ENCODE measurements at places on chromosomes 12 and 14. TPM values are rescaled to one million over a fixed set of nuclear protein-coding genes. Genes with fewer than 3 reads are reported as not detected.
A peak's percentile ranks its signal among the peaks of the same experiment; 100 is the strongest.

- no peak for DNase-seq
Measured at GRCh38 chr12:4133029-4133428, 140.5 kb upstream of the CCND2 start.

DNA sequence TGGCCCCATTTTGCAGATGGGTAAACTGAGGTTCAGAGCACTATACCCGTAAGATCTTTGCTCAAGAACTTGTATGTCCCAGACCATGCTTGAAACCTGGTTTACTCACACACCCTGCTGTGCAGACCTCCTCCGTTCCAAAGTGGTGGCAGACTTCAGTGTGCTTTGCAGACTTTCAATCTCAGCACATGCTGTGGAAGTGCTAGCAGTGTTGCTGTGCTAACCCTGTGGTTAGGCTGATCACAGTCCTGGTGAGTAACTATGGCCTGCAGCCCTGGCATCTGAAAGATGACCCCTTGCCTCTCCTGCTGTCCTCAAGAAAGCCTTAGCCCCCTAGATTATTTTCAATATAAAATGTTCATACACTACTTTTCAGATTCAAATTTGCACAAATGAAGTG is 450.6 kb downstream of the DPF3 start:
- no peak for DNase-seq

GRCh38 chr14:65190312-65190711 is 88.0 kb upstream of the MAX start:
- DNase-seq: no peak

DNA sequence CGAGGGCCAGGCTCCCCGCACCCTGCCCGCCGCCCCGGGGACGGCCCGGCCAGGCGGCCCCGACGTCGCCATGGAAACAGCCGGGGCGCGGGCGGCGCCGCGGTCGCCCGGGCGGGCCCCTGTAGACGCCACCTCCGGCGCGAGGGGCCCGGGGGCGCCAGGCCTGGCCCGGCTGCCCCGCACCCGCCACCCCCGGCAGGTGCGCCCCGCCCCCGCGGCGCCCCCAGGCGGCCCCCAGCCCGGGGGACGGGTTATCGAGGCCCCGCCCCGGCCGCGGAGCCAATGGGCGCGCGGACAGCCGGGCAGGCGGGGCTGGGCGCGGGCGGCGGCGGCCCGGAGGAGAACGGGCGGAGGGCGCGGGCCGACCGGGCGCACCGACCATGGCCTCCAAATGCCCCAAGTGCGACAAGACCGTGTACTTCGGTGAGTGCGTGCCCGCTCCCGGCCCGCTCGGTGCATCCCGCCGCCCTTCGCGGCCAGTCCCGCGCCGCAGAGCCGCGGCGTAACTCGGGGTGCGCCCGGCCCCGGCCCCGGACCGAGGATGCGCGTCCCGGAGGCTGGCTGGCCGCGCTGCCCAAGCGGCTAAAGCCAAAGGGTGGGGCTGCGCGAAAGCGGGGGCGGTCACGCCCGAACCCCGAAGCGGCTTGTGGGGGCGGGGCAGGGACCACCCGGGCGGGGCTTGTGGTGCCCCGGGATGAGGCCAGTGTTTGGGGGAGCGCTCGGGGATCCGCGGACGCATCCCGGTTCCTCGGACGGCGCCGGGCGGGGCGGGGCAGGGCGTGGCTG is at the start of gene CRIP2:
Gene CRIP2, plus strand, starts transcription at position 339 of the 786 bp plus-strand sequence. Its CDS starts 42 bp downstream, at position 381.
- no peak for DNase-seq

DNA sequence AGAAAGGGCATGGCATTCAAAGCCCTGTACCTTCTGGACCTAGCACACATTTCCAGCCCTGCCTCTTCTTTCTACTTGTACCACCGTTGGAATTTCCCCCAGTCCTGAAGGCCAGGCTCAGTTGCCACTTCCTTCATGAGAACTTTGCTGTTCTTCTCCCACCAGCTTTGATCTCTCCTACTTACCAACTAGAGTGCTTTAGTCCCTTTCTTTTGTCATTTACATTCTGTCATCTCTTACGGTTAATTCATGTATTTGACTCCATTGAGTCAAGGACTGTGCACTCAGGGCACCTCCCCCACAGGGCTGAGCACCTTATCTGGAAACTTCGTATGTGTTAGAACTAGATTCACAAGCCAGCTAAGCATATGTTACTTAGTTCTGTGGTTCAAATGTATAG is 26.3 kb downstream of the BICDL1 start:
- peak; percentile 23 for DNase-seq

GRCh38 chr14:66311990-66312389 is 174.2 kb upstream of the CCDC196 start:
- no peak for DNase-seq

DNA sequence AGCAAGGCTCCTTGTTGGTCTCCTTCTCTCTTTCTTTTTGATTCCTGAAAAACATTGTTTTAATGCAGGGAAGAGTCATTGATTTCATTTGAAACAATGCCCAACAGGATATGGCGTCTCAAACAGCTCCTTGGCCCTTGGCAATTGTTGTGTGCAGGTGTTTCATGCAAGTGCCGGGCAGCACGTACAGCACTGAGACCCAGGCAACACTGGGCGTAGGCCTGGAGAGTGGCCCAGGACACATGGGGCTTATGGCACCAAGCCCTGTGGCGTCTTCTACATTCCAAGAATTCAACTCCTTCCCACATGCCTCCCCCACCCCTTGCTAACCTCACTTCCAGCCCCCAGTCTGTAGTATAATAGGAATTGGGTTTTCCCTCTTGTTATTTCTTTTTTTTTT is 230.4 kb downstream of the SPTSSA start:
- DNase-seq: no peak

DNA sequence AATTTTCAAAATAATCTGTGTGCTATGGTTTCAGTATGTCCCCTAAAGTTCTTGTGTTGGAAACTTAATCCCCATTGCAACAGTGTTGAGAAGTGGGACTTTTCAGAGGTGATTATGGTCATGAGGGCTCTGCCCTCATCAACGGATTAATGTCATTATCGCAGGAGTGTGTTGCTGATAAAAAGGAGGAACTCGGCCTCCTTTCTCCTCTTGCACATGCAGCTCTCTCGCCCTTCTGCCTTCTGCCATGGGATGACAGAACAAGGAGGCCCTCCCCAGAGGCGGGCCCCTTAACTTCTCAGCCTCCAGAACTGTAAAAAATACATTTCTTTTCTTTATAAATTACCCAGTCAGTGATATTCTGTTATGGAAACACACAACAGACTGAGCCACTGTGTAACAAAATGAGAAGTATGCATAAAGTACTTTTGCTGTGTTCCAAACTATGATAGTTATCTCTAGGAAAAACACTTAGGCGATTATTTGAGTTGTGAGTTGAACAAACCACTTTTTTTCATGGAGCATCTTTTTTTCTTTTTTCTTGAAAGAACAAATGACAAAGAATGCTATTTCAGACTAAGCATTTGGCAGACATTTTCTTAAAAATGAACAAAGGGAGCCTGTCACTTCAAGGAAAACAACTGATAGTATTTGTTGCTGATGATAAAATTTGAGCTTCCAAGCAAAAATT is 134.8 kb upstream of the FUT8 start:
- no peak for DNase-seq

DNA sequence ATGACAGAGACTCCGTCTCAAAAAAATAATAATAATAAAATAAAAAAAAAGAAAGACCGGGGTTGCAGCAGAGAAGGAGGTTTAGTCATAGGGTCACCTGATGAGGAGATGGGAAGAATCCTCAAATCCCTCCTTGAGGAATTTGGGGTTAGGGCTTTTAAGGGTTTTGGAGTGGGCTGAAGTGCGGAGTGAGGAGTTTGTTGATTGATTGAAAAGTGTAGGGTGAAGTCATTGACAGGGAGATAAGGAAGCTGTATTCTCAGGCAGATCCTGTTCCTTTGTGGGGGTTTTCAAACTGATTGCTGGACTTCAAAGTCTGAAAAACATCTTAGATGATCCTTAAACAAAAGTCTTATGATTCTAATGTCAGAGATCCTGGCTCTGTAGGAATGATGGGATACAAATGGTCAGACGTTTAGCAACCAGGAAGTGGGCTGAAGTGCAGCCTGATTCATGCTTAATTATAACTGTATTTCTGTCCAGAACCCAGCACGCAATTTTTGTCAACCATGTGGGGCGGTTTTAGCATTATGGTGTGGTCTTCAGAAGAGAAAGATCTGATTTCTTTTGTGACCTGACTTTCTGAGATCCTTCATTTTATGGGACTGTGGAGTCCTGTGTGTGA is 16.0 kb downstream of the FNTB start:
- DNase-seq: no peak

DNA sequence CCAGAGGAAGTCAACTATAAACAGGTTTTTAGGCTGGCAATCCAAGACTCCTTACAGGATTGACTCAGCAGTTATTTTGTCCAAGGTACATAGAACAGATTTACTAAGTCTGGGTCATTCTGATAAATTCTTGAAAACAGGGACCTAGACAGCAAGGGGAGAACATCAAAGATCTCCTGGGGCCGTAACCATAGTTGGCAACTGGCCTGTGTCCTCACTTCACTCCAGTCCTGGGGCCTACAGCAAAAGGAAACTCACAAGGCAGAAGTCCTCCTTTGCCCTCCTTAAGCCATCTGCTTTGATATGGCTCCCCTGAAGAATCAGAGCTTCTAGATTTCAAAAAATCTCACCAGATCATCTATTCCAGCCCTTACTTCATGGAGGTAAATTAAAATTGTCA is 207.2 kb upstream of the IGF1 start:
- no peak for DNase-seq

The OR10G3 gene
- not detected for total RNA-seq

The NCOR2 gene
- 108 TPM for total RNA-seq

The AMN gene
- total RNA-seq: 12.4 TPM

The PLXNC1 gene
- 12.9 TPM for total RNA-seq

Data from T-cell (primary cell).